ENCODE measurements at places on chromosomes 13 and 19. TPM values are rescaled to one million over a fixed set of nuclear protein-coding genes. Genes with fewer than 3 reads are reported as not detected.

DNA sequence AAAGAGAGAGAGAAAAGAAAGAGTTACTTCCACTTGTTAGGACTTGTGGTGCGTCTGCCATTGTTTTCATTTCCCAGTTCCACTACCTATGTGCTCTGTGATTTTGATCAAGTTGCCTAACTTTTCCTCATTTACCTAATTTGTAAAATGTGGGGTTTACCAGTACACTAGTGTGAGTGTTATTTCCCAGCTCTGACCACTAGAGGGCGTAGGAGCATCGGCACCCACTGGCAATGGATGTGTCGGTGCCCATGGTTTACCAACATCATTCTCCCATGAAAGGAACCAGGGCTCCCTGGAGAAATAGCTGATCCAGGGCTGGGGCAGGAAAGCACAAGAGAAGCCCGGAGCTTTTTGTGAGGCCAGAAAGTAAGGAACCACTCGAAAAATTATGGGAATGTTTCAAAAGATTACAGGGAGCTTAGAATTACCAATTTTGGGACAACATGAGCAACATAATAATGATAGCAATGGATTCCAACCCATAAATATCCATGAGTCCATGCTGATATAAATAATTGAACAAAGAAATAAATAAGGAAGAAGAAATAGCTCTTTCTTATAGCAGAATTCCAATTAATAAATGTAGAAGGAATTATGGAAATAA, 15.1 kb upstream of the CEACAM4 start:
- peak; percentile 87 for DNase-seq

ZNF723 gene
- total RNA-seq = not detected

- no peak for DNase-seq
Measured at GRCh38 chr19:28981518-28981917, 231.4 kb downstream of the UQCRFS1 start.

DNA sequence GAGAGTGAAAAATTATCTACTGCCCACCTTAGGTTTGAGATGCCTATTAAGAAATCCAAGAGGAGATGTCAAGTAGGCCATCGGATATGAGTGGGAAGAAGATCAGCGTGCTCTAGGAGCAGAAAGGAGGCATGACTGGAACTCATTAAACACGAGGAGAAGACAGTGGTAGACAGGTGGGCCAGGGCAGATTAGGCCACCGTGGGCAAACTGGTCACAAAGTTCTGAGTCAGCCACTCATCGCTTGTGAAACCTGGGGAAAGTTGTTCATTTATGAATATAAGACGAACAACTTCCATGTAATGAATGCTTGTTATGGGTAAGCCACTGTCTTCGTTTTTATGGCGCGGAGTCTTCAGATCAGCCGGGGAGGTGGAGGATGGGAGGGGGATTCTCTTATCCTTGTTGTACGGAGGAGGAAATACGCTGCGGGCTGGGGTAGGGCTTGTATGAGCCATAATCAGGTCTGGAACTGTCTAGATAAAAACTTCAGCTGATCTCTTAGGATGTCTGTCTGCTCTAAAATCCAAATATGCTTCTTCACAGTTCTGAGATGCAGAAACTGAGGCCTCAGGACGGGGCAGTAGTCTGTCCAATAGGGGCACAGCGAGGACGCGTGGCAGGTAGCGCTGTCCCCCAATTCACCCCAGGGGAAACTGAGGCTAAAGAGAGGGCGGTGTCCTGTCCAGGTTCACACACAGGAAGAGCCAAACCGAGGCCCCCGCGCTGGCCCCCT, 1.1 kb upstream of the ZNF444 start:
- DNase-seq = no peak

TYK2 gene
- total RNA-seq = 158 TPM

GRCh38 chr13:110347535-110348308, 40.6 kb downstream of the COL4A2 start:
- DNase-seq = no peak

DNA sequence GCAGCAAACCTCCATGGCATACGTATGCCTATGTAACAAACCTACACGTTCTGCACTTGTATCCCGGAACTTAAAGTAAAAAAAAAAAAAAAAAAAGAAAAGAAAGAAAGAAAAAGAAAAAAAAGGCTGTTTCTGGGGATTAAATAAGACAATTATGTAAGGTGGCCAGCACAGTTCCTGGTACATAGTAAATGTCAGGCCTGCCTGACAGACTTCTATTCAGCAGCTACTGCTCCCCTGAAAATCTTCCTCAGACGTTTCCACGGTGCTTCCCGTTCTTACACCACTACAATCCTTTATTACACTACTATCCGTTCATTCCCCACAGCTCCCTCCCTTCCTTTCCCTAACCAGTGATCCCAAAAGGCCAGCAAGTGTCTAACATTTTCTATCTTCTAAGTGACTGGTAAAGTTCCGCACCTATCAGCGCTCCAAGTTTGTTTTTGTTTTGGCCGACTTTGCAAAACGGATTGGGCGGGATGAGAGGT, 636 bp upstream of the RB1 start:
- DNase-seq = no peak

GRCh38 chr19:49688531-49689132, 762 bp upstream of the ADM5 start:
- DNase-seq = no peak

OR7E24 gene
- not detected for total RNA-seq

SYNGR4 gene
- not detected for total RNA-seq

DNA sequence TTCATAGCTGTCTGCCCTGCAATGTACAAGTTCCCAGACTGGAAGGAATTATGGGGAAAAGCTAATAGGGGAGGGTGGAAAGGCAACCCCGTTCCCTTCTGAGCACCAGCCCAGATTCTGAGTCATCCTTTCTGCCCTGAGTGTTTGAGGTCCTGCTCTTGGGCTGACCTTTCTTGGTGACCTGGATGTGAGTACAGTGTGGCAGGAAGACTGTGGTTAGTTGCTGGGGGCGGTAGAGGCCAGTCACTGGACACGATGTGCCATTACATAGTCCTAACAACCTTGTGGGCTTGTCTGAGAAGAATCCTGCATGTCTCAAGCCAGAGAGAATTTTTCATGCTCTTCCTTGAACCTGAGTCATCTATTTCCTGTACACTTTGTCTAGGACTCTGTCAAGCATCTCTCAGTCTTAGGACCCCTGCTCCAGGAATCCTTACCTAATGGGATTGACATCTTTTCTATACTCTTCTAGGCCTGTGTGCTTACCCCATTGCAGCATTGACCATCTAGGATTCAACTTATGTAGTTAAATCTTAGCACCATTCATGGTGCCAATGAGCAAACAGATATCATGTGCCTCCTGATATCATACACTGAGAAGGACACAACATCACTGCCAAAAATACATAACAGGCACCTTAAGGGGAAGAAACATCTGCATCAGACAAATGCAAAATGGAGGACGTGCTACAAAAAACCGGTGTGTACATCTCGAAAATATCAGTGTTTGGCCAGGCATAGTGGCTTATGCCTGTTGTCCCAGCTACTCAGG, 8.1 kb upstream of the ANGPTL4 start:
- no peak for DNase-seq

DNA sequence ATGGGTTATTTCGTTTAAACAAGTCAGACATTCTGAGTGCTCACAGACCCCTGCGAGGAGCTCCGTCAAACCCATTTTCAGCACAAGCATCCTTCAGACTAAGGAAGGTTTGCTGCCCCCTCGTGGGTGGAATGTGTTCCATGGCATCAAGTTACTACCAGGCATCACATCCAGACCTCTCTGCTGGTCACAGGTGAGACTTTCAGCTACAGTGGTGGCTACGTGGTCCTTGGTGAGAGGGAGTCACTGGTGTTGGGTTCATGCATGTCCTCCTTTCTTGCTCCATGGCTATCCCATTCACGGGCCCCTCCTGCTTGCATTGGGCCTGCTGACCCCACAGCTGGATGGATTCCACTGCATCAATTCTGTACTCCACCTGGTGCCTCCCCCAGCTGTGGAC, 9.1 kb upstream of the LILRB5 start:
- DNase-seq = peak; percentile 91

- DNase-seq = no peak
Measured at GRCh38 chr19:13066933-13067807, 35.5 kb downstream of the LYL1 start.

LRRC4B gene
- not detected for total RNA-seq

DNA sequence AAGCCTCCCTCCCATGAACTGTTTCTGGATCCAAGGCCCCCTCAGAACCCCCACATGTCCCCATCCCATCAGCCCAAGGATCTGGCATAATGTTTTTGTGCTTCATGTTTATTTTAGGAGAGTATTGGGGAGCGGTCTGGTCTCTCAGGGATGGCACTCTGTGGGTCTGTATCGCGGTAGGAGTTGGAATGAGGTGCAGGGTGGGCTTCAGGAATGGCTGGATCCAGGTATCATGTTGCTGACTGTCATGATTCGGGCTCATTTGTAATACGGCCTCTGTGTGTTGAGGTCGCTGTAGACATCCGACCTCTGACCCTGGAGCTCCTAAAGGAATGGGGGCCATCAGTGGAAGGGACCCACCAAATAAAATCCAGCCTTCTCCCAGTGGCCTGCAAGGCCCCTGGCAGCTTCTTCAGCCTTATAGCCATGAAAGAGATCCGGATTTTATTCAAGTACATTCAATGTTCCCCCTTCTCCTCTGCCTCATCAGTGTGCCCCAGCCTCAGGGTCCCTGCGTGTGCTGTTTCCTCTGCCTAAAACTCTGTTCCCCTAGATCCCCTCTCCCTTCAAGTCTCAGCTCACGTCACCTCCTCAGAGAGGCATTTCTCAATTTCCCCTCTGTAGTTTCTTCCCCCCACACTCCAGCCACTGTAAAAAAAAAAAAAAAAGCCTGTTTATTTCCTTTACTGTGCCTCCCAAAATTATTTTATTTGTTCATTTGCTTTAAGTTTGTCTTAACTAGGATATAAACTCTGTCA, 2.2 kb downstream of the HCST start:
- peak; percentile 29 for DNase-seq

GRCh38 chr13:60213236-60213744, 49.6 kb upstream of the DIAPH3 start:
- no peak for DNase-seq

- no peak for DNase-seq
Measured at GRCh38 chr13:28493740-28494503, 1.0 kb downstream of the FLT1 start.

- DNase-seq = no peak
Measured at GRCh38 chr19:51697169-51697776, 4.1 kb downstream of the SPACA6 start.
